ENCODE measurements at places on chromosomes 2 and 18.

GRCh38 chr18:44229693-44230108 is 451.0 kb upstream of the SETBP1 start:
- no peak for DNase-seq

GRCh38 chr2:182006595-182007341 is 21.1 kb downstream of the PPP1R1C start:
- no peak for DNase-seq

GRCh38 chr2:12433626-12433990 is 283.1 kb upstream of the TRIB2 start:
- no peak for DNase-seq

- DNase-seq: no peak
These were observed 318.2 kb upstream of the SLC39A10 start for GRCh38 chr2:195338856-195339255.

- no peak for DNase-seq
These were observed 99.8 kb downstream of the AKAIN1 start for GRCh38 chr18:5097116-5097703.

DNA sequence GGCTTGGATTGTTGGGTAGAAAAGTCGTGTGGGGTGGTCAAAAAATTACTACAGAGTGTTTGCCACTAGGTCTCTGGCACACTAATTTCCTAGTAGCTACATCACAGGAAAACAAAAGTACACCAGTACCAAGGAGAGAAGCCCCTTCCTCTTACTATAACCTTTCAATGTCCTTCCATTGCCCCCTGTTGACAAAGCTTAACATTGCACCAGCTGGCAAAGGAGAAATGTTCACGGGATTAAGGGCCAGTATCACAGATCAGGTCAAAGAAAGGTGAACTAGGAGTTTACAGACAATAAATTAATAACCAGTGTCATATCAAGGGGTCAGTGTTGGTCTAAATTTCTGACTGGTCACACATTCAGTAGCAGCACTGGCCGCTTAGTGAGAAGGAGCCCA is 1139.6 kb upstream of the FAM98A start:
- DNase-seq: no peak

- DNase-seq: no peak
These were observed 103.3 kb downstream of the ALK start for GRCh38 chr2:29817801-29818680.

DNA sequence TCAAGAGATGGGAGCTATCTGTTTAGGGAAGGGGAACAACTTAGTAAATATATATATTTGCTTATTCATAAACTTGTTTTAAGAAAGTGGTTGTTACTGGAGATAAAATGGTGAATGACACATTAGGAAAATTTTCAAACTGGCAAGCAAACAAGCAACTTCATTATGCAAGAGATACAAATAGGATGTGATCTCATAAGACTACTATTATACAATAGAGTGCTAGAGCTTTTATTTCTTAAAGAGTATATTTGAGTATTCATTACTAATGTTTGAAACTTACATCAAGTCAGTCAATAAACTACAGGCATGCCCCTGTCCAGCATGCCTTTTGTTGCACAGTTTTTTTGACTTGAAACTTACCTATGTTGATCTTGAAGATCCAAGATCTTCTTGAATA is 355.2 kb upstream of the KCNJ3 start:
- no peak for DNase-seq

DNA sequence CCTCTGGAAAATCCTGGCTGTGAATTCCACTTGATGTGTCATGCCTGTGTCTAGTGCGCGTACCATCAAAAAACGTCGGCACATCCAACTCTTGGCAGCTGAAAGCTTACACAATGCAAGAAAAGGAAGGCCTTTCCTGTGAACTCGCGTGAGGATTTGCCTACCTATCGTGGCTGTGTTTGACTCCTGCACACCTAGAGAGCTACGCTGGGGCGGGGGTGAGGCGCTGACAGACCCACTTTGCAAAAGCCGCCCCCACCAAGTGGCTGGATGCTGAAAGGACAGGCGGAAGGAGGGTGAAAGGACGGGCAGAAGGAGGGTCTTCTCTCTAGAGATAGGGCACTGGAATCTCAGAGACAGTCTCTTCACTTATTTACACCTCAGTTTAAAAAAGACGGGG is 270.1 kb downstream of the EIPR1 start:
- no peak for DNase-seq

DNA sequence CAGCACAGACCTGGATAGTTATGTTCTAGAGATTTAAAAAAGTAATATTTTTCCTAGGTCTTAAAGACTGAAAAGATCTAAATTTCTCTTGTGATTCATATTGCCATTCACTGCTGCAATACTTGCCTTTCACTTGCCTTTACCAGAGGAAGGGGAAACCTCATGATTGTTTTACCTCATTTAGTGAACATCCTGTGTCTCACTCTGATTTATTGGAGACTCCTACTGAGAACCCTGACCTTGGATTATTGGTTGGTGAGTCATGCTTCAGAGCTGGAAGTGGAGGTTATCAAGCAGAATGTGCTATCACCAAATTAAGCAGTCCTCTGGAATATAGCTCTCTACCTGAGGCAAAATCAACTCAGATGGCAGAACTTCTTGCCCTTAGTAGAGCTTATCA is 500.5 kb downstream of the TSN start:
- DNase-seq: no peak

DNA sequence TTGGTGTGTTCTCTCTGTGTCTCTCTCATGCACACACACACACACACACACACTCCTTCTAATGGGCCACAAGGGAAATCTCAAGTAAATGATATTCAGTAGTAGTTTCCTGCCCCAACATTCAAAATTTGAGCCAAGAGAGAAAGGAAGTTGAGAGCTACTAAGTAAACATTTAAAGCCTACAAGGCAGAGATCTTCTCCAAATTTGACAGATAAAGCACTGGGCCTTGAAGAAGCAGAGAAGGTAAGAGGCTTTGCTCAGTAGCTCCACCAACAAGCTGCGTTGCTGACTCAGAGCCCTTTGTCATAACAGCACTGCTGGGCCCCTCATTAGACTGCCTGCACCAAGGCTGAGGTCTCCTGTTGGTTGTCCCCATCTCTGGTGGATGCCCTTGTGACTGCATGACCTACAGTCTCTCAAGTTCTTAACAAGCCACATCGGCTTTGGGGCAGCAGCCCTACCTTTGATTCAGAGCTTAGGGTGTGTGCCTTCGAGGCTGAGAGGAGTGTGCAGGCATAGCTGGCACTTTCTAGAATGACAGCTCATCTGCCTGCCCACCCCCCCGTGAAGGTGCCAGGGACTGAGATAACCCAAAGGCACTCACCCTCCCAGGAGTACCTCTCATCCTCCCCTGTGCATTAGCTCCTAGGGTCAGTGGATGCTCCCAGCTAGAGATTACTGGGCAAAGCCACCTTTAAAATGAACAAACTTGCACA is 32.3 kb upstream of the NEB start:
- DNase-seq: no peak

- DNase-seq: no peak
These were observed 1.7 kb upstream of the PRKD3 start for GRCh38 chr2:37326285-37326684.

DNA sequence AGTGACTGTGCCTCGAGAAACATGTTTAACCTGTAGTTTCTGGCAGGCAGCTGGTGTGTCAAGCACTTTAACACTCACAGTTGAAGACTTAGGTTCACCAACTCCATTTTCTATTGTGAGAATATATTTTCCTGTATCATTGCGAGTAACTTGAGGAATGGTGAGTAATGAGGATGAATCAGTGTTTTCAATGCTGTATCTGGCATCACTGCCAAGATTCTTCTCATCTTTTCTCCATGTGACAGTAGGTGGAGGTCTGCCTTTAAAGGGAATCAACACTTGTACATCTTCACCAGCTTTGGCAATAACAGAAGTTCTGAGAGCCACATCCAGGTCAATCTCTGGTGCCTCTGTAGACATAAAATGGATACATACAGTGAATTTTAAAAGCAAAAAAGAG is 72.8 kb downstream of the PLEKHA3 start:
- DNase-seq: no peak

DNA sequence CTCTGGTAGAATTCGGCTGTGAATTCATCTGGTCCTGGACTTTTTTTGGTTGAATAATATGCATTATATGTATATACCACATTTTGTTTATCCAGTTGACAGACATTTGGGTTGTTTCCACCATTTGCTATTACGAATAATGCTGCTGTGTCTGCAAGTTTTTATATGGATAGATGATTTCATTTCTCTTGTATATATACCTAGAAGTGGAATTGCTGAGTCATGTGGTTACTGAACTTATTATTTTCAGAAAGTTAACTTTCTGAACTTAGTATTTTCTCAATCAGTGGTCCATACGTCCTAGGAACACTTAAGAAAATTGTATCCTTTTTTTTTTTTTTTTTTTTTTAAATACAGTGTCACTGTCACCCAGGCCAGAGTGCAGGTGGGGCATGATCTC is 63.3 kb downstream of the RIF1 start:
- DNase-seq: no peak

DNA sequence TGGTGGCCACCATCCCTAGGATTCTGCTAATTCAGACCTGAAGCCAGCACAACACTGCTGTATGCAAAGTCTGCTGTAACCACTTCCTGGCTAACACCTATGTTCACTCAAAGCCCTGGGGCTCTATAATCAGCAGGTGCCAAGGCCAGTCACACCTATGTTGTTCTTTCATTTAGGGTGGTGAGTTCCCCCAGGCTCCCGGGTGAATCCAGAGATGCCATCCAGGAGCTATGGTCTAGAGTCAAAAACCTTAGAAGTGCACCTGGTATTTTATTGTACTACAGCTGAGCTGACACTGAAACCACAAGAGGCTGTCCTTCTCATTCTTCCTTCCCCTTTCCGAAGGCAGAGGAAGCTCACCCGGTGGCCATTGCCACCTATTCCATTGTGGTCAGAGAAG is 46.2 kb upstream of the CCDC141 start:
- no peak for DNase-seq

GRCh38 chr2:12430407-12431133 is 286.2 kb upstream of the TRIB2 start:
- DNase-seq: no peak

GRCh38 chr18:78297048-78297447 is 682.6 kb upstream of the SALL3 start:
- DNase-seq: no peak

DNA sequence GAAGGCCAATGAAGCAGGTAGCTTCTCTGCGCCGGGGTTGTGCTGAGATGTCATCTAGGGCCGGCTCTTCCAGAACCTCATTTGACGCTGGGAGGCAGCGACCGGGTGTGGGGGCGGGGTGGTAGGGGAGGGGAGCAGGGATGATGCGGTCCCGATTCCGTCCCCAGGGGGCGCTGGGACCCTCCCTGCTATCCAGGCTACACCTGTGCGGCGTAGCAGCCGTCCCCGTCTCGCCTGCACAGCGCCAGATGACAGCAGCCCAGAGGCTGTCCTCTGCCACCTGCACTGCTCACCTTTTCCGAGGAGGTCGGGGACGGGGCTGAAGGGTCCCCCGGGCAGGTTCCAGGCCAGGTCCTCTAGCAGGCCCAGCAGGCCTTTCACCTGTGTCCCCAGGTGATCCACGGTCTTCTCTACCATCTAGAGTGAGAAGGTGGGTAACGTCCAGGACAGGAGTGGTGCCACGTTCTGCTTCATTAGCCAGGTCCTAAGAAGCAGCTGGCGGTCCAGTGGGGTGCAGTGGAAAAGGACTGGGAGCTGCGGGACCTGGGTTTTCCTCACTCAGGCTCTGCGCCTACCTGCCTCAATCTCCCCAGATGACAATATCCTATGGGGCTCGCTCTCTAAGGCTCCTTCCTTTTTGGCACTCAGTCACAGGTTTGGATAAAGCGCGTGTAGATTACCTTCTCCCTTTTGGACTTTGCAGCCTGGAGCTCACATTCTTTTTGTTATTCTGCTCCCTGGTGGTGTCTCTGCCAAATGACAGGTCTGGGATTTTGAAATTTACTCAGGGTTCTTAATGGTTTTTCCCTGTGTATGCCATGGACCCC is 56.0 kb upstream of the RAB6C start:
- no peak for DNase-seq

DNA sequence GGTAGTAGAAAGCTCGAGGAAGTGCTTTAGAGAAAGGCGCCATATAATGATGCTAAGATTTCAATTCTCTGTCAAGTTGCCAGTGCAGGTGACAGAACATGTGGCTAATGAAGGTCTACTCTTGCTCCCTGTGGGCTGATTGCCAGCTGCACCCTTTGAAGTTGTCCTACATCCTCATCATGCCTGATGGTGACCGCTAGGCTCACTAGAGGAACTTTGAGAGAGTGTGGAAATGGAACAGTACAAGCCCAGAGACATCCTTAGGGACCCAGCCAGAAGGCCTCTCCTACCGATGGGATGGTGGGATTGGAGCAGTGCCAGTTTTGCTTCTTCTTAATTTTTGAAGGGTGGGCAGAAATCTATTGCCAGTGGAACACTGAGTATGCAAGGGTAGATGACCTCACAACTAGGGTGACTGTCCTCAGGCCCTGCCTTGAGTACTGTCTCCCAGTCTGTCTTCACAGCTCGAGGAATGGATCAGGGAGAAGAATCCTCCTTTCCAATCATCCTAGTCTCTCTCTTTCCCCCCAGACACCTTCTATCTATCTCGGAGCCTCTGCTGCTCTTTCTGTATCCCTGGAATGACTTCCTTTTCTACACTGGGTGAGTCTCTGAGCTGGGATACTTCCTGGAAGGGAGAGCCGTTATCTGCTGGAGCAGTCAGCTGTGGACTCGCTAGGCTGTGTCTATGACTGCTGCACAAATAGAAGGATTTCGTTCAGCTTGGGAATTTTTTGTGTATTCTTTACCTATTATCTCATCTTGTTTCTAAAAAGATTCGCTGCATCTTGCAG is 33.5 kb downstream of the LGALSL start:
- DNase-seq: no peak

DNA sequence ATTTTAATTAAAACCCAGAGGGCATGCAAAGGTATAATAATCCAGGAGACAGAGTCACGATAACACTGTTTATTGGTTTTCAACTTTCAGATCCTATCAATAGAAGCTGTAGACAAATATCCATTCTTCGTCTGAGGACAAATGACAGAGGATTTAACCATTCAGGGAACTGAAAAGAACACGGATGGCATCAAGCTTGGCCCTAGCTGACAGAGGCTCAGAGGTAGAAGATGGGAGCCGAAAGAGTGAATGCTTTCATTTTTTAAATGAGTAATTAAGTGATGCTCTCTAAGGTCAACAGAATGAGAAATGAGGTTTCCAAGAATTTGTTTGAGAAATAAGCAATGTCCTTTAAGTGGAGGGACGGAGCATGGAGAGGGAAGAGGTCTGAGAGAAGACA is 62.1 kb downstream of the BCL2 start:
- DNase-seq: no peak

- no peak for DNase-seq
These were observed 27.2 kb downstream of the MAP4K3 start for GRCh38 chr2:39409697-39410389.
